ENCODE measurements at places on chromosomes 1 and 21. TPM values are rescaled to one million over a fixed set of nuclear protein-coding genes. Genes with fewer than 3 reads are reported as not detected.
A peak's percentile ranks its signal among the peaks of the same experiment; 100 is the strongest.

GRCh38 chr21:38183961-38184360 is 72.8 kb upstream of the KCNJ15 start:
- H3K27ac ChIP-seq, result no peak overlapping the region
- no peaks in the 10 kb centered on the region for H3K36me3 ChIP-seq
- ATAC-seq, result no peak
- no peaks in the 10 kb centered on the region for H3K4me1 ChIP-seq

- ATAC-seq, result no peak
- no peak within 1 kb of the TSS for H3K27ac ChIP-seq
- no peaks in the 10 kb centered on the region for H3K36me3 ChIP-seq
- peaks cover 22% of the 10 kb centered on the region for H3K4me1 ChIP-seq
- peaks cover 36% of the 10 kb centered on the region for H3K27me3 ChIP-seq
These were observed at the start of gene TSPEAR for GRCh38 chr21:44711327-44712202. Gene TSPEAR (minus strand): TSS chr21:44711572. CDS start chr21:44711514, 58 bp downstream.

DNA sequence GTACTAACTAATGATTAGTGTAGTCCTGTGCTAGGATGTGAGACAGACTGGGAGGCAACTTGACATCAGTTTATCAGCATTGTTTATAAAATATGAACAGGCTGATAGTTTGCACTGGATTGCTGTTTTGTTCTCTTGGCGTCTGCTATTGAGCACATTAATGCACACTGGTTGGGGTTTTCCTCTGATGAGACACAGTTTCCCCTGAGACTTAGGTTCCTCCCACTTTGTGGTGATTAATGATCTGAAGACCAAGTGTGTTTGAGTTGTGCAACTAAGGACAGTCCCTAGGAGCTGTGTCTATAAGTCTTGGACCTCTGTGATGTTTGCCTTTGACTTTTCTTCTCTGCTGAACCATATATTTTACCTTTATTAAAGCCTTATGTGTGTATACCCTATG is 1015.4 kb downstream of the AMY1C start:
- no peaks in the 10 kb centered on the region for H3K4me1 ChIP-seq
- H3K36me3 ChIP-seq, result no peaks in the 10 kb centered on the region
- H3K27me3 ChIP-seq, result no peaks in the 10 kb centered on the region
- no peak overlapping the region for H3K4me3 ChIP-seq
- no peak overlapping the region for H3K27ac ChIP-seq
- no peak for ATAC-seq

DNA sequence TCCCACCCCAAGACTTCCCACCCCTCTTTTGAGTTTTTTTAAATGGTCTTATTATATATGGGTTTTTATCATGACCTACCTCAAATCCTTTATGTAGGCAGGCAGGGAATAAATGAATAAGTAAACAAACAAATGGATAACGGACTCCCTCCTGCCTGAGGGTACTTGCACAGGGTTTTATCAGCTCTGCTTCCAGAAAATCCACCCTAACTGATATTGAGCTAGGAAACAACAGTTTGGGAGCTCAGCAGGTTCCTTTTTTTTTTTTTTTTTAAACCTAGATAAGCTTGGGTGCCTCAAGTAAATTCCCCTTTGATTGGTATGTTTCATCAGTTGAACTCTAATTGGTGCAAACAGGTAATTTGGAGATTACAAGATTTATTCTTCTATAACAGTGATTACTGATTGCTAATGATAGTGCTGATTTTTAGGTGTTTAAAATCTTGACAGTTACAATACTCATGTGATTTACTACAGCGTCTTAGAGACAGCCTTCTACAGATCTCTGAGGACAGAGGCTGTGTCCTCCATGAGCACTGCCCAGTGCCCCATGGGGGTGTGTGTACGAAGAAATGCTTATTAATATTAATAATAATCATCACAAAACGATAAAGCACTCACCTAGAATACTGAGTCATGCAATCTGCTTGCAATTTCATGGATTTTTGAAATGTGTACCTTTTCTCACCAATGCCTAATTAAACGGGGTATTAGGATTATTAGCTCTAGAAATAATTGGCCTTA is 347.4 kb downstream of the RRAGC start:
- no peak for ATAC-seq
- no peaks in the 10 kb centered on the region for H3K36me3 ChIP-seq
- no peak overlapping the region for H3K4me3 ChIP-seq

DNA sequence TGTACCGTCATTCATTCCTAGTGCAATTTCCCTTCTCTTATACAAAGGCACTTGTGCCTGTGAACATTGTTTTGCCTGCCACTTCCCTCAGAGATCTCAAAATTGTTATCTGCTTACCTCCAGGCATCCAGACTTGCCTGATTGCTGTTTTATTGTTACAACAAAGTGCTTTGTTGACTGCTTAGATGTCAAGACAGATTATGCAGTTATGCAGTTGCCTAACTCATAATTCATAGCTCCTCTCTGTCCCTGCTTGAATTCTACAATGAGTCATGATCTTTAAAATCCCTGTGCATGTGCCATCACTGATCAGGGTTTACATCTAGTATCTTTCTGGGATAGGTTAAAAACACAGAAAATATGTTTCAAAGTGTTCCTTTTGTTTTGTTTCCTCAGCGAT is 24.5 kb downstream of the CXADR start:
- H3K4me1 ChIP-seq, result peaks cover 4% of the 10 kb centered on the region
- ATAC-seq, result no peak

CD101 gene
- total RNA-seq, result 2.1 TPM

DNA sequence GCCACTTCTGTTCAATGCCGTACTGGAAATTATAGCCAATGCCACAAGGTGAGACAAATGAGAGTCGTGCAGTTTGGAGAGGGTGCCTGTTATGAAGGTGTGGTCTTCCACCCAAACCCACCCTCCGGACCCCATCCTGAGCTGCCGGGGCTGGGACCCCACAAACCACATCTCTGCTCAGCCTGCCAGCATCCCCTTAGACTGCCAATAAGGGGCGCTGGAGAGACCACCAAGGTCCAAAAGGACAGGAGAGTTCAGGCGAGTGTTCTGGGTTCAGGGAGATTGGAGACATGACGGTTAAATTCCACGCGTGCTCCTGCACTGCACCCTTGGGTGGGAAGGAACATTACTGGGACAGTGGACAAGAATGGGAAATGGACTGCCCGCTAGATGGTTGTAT is 48.7 kb upstream of the COL18A1 start:
- peaks cover 14% of the 10 kb centered on the region for H3K27me3 ChIP-seq
- no peaks in the 10 kb centered on the region for H3K4me1 ChIP-seq
- no peaks in the 10 kb centered on the region for H3K36me3 ChIP-seq
- H3K4me3 ChIP-seq, result no peak overlapping the region

GRCh38 chr1:182175361-182175931 is 113.9 kb upstream of the ZNF648 start:
- no peak for ATAC-seq
- H3K4me1 ChIP-seq, result no peaks in the 10 kb centered on the region
- H3K36me3 ChIP-seq, result no peaks in the 10 kb centered on the region
- peaks cover 8% of the 10 kb centered on the region for H3K27me3 ChIP-seq
- no peak overlapping the region for H3K27ac ChIP-seq

- H3K36me3 ChIP-seq, result no peaks in the 10 kb centered on the region
- H3K27me3 ChIP-seq, result peaks cover 18% of the 10 kb centered on the region
- no peak overlapping the region for H3K27ac ChIP-seq
- H3K4me1 ChIP-seq, result no peaks in the 10 kb centered on the region
- H3K4me3 ChIP-seq, result peak overlapping the region; percentile 38
These were observed 492 bp downstream of the FOXO6 start for GRCh38 chr1:41361495-41362356.

DNA sequence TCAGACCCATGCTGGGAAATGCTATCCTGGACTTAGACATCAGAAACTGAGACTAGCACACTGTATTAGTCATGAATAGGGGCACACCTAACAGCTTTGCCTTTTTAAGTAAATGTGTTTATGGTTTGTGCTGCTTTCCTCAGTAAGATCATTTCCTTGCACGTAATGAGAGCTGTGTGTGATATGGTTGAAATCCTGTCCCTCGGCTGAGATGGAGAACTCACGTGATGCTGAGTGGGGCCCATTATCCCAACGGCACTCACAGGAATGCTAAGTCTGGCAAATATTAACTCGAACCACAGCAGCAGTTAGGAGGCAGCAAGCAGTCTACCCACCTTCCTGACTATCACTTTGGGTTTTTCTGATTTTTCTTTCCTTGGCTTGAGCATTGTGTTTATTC is 38.2 kb downstream of the BCL9 start:
- H3K4me3 ChIP-seq, result peak overlapping the region; percentile 61
- H3K27me3 ChIP-seq, result peaks cover 15% of the 10 kb centered on the region
- peak; percentile 87 for ATAC-seq
- H3K4me1 ChIP-seq, result peaks cover 20% of the 10 kb centered on the region
- peaks cover 4% of the 10 kb centered on the region for H3K36me3 ChIP-seq
- peak overlapping the region; percentile 60 for H3K27ac ChIP-seq

DNA sequence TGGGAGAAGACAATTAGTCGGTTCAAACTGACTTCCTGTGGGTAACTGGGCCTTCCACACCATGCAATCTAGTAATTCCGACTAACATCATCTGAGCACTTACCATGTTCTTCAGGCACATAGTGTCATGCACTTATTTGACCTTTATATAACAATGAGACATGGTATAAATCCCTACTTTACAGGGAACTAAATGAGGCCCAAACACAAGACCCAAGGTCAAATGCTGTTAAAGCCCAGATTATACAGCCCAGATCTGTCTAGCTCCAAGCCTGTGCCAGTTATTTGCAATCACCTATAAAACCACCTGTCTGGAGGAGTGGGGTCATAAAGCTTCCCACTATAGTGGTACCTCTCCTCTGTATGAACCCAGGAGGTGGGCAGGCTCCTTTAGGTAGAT is 40.8 kb downstream of the JAK1 start:
- H3K27ac ChIP-seq, result peak overlapping the region; percentile 14
- H3K27me3 ChIP-seq, result no peaks in the 10 kb centered on the region
- H3K4me3 ChIP-seq, result no peak overlapping the region
- peaks cover 27% of the 10 kb centered on the region for H3K36me3 ChIP-seq
- peaks cover 79% of the 10 kb centered on the region for H3K4me1 ChIP-seq
- ATAC-seq, result no peak

DNA sequence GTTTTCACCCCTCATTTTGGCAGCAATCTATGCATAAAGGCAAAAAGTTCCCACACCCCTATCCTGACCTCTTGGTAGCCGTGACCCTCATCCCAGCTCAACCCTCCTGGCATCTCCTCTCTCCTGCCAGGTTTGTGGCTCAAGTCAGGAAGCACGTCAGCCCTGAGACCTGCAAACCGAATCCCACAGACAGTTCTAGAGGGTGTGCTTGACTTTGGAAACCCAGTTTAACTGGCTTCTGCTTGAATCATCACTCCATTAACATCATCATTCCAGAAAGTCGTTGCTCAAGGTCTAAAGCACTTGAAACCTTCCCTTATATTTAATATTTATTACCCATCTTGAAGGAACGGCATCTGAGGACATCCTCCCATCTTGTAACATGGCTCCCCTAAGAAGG is 133.4 kb upstream of the ERG start:
- ATAC-seq, result no peak
- no peak overlapping the region for H3K4me3 ChIP-seq
- no peaks in the 10 kb centered on the region for H3K36me3 ChIP-seq
- no peak overlapping the region for H3K27ac ChIP-seq
- H3K27me3 ChIP-seq, result peaks cover 20% of the 10 kb centered on the region

DNA sequence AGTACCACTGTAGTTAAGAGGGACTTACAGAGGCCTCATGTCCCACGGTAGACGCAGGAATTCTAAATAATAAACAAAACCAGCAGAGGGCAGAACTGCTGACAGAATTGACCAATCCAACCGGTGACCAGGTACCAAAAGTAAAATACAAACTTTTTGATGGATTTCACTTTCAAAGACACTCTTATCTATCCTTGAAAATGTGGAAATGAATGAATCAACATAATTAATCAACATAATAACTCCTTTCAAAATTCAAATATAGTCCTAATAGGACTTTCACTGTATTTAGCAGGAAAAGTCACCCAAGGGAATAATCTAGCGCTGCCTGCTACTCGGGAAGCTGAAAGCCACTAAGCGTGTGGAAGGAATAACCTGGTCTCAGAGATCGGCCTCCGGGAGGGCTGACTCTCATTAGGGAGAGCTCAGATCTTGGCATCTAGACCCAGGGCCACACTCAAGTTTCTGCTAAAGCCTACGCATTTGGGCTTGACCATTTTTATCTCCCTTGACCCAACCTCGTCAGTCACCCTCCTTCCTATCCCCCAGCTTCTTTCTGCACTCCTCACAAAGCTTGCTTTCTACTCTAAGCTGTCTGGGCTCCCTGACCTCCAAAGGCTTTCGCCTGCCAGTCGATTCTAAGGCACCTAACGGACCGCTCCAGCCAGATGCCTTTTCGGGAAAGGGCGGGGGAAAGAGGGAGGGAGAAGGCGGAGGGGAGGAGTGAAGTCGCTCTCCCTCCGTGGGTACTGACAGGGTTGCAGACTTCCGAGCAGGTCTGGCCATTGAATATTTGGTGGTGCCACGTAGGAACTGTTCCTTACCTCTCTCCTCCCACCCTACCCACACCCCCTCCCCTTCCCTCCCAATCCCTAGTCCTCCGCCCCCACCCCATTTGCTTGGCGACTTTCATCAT is 1.6 kb downstream of the COL11A1 start:
- ATAC-seq, result no peak
- H3K36me3 ChIP-seq, result no peaks in the 10 kb centered on the region
- H3K27ac ChIP-seq, result no peak overlapping the region
- peaks cover 5% of the 10 kb centered on the region for H3K4me1 ChIP-seq

DNA sequence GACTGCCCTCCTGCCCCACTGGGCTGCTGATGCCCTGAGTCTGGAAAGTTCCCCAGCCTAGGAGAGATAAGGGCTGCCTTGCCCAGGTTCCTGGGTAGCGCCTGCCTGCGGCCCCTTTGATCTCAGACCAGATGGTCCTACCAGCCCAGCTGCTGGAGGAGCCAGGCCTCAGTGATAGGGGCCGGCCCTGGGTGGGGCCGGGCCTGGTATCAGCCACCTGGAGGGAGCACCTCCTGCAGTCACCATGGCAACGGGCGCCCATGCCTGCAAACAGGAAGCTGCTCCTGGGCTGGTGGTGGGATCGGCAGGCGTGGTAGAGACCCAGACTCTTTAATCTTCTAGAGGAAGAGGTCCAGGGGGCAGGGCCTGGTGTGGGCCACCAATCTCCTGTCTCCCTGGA is 119.7 kb upstream of the WNT4 start:
- no peaks in the 10 kb centered on the region for H3K4me1 ChIP-seq
- H3K27ac ChIP-seq, result no peak overlapping the region
- no peak for ATAC-seq
- H3K27me3 ChIP-seq, result peaks cover 25% of the 10 kb centered on the region
- H3K36me3 ChIP-seq, result no peaks in the 10 kb centered on the region

PDZK1 gene
- not detected for total RNA-seq

GRCh38 chr1:223001653-223002634 is 141.1 kb downstream of the TLR5 start:
- no peaks in the 10 kb centered on the region for H3K4me1 ChIP-seq
- ATAC-seq, result no peak
- no peak overlapping the region for H3K4me3 ChIP-seq
- H3K27me3 ChIP-seq, result no peaks in the 10 kb centered on the region

NTNG1 gene
- not detected for total RNA-seq

GRCh38 chr1:153611356-153611755 is 1.6 kb downstream of the S100A16 start:
- H3K4me1 ChIP-seq, result no peaks in the 10 kb centered on the region
- ATAC-seq, result no peak
- H3K36me3 ChIP-seq, result no peaks in the 10 kb centered on the region
- no peak overlapping the region for H3K27ac ChIP-seq
- H3K27me3 ChIP-seq, result no peaks in the 10 kb centered on the region
- no peak overlapping the region for H3K4me3 ChIP-seq

- no peak overlapping the region for H3K4me3 ChIP-seq
- H3K27me3 ChIP-seq, result no peaks in the 10 kb centered on the region
- H3K36me3 ChIP-seq, result no peaks in the 10 kb centered on the region
- H3K27ac ChIP-seq, result no peak overlapping the region
- peaks cover 8% of the 10 kb centered on the region for H3K4me1 ChIP-seq
These were observed 256.3 kb upstream of the DUSP10 start for GRCh38 chr1:221998186-221998612.

Measured in activated T-helper 17 cell treated with anti-CD3 and anti-CD28 coated beads, Interleukin-2, amount 50 U/mL, for 72 hours (primary cell).